Foreskin keratinocyte (primary cell): ENCODE measurements at places on chromosomes 1 and 21. TPM values are rescaled to one million over a fixed set of nuclear protein-coding genes. Genes with fewer than 3 reads are reported as not detected.
A peak's percentile ranks its signal among the peaks of the same experiment; 100 is the strongest.

The HTR6 gene
- total RNA-seq = not detected in 2 replicates

The SAMSN1 gene
- total RNA-seq = not detected in 2 replicates

The CFHR4 gene
- total RNA-seq = not detected in 2 replicates

The KRTAP13-2 gene
- not detected in 2 replicates for total RNA-seq

The MCOLN3 gene
- 3.8 and 4.3 TPM in 2 replicates for total RNA-seq

The RIT1 gene
- 17.7 and 21.9 TPM in 2 replicates for total RNA-seq

GRCh38 chr1:97424209-97424608, 496.6 kb downstream of the DPYD start:
- DNase-seq = no peak

GRCh38 chr1:10630661-10631120, 155.9 kb downstream of the PEX14 start:
- no peak for DNase-seq

- DNase-seq = no peak
Measured at GRCh38 chr1:2629627-2630497, 3.0 kb downstream of the MMEL1 start.

GRCh38 chr21:36135391-36136102, 668 bp downstream of the CBR3 start:
- peak; percentile 80 for DNase-seq

GRCh38 chr1:156247460-156248322, at the start of gene PAQR6:
TSS of gene PAQR6 (minus strand) at chr1:156248056. CDS start at chr1:156246731, 1,325 bp downstream.
- DNase-seq = no peak

- DNase-seq = peak; percentile 21
Measured at GRCh38 chr21:26544201-26544775, 28.8 kb downstream of the CYYR1 start.

DNA sequence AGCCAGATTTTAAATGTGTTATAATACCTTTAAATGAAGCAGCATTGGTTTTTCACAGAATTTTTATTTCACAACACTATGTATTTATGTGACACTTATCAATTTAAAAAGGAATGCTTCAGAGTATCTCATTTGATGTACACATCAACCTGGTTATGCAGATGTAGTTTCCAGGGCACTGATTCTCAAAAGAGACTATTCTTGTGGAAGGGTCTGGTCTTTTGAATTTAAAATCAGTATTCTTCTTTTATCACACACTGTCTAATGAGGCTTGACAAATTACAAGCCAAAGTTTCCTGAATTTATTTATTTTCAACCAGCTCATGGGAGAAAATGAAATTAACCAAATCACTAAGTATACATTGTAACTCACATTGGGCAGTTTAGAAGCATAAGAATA, 87.4 kb downstream of the NTPCR start:
- DNase-seq = no peak

DNA sequence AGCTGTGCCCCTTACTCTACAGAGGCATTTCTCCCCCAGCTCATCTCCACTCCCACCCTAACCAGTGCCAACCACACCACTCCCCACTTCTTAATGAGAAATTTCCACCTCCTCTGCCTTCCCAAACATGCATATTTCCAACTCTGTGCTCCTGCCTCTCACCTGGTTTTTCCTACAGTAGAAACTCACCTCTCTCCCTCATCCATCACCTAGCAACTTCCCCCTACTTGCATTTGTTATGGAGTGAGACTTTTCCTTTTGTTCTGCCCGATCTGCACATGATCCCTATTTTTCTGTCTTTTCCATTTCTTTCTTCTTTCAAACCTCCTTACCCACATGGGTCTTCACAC, 11.9 kb downstream of the RGS8 start:
- DNase-seq = no peak

GRCh38 chr1:97902067-97902466, 18.8 kb downstream of the DPYD start:
- no peak for DNase-seq

GRCh38 chr1:234593109-234593508, 16.9 kb downstream of the IRF2BP2 start:
- DNase-seq = no peak

DNA sequence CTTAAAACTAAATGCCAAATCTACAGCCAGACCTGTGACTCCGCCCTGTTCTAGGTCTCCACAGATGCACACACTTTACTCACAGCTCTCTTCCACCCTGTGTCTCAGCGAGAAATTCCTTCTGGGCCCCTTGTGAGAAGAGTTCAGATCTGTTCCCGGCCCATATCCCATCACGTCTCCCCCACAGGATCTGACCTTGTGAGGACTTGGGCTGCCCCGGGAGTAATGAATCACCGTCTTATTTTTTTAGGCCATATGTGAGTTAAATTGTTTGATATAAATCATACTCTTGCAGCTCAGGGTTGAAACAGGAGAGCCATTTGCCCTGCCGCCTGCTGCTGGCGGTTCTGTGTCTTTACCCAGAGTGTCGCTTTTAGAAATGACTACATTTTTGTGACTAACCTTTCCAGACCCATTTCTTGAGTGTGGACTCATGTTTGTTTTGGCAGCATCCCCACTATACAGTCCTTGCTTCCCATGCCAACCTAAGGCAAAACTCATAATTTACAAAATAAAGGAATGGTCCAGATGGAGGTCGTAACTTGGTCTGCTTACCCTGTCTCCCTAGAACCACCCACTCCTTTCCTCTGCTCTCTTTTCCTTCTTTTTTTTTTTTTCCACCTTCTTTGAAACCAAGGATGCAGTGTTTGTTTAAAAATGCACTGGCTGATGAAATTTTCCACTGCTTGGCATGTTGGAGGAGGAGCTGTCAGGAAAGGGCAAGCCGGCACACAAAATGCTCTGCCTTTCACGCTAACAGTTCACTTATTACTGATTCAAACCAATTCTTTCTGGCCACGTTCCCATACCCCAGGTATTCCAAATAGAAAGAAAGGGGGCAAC, 98.0 kb upstream of the C1orf105 start:
- peak; percentile 77 for DNase-seq

- DNase-seq = peak; percentile 99
Measured at GRCh38 chr1:154418062-154418921, 13.1 kb downstream of the IL6R start.

- DNase-seq = peak; percentile 53
Measured at GRCh38 chr1:31587720-31588423, 11.6 kb downstream of the TINAGL1 start.
